ENCODE measurements at places on chromosomes 4 and X. TPM values are rescaled to one million over a fixed set of nuclear protein-coding genes. Genes with fewer than 3 reads are reported as not detected.

Gene TMEM154
- 36.3 TPM for total RNA-seq

GRCh38 chr4:77044461-77045150, 31.2 kb downstream of the CCNI start:
- H3K36me3 ChIP-seq, result peaks cover 28% of the 10 kb centered on the region
- H3K4me1 ChIP-seq, result no peaks in the 10 kb centered on the region
- DNase-seq, result no peak
- H3K4me3 ChIP-seq, result no peak overlapping the region
- no peak overlapping the region for H3K27ac ChIP-seq

DNA sequence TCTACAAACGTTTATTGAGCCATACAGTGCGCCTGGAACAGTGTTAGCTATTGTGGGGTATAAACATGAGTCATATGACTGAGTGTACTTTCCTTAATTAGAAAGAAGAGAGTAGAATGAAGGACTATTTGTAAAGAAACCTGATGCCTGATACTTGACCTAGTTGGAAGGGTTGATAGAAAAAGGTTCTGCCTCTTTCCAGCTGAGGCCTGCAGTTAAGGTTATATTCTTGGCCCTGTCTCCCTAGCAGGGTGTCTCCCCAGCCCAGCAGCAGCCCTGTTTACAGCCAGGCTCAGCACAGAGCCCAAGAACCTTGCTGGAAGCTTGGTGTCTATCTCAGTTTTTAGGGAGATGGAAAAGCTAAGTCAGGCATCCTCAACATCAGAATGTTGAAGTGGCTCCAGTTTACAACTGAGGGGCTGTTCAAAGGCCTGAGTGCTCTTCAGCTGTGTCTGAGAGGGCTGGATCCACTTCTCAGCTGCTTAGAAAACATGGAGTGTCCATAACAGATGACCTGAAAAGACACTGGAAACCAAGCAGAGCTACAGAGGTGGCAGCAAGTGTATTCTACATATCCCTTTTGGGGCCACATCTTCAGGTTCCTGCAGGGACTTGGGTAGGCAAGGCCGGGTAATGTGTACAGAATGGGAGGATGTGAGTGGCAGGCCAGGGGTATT, 21.6 kb downstream of the NYX start:
- H3K4me3 ChIP-seq, result no peak overlapping the region
- no peak overlapping the region for H3K27ac ChIP-seq
- no peak for DNase-seq
- no peaks in the 10 kb centered on the region for H3K4me1 ChIP-seq
- H3K36me3 ChIP-seq, result no peaks in the 10 kb centered on the region

Gene AKAP14
- not detected for total RNA-seq

Gene PGAM4
- total RNA-seq, result not detected

Data from CD4-positive, CD25-positive, alpha-beta regulatory T cell (primary cell).